ENCODE measurements at places on chromosomes 4 and X.

- DNase-seq, result no peak
These were observed 166.8 kb upstream of the HCCS start for GRCh38 chrX:10944136-10944885.

DNA sequence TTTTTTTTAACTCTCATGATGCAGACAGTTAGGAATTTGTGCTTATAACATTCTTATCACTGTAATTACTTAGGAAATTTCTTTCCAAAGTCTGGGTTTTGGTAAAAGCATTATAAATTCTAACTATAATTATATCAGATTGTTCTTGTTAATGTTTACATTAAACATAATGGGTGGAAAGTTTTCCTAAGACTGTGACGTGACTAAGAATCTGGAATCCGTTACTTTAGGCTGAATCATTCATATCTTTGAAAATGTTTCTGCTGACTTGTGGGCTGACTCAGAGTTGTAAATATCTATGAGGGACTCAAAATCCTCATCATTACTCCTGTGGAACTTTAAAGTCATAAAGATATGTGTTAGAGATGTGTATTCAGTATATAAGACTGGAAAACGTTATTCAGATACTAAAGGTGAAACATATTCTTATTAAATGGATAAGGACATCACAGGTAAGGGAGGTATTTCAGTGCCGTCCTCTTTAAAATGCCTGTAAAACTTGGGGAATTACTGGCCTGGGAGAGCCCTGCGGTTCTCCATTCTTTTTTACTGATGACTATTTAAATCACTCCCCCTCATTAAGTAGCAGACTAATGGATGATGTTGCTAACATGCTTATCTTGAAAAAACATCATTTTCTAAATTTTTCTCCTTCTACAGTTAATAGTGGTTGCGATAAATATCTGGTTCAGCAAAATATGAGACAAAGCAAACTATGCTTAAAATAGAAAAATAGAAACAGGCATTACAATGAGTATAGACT lies 159.0 kb downstream of the DCLK2 start:
- no peak for DNase-seq

DNA sequence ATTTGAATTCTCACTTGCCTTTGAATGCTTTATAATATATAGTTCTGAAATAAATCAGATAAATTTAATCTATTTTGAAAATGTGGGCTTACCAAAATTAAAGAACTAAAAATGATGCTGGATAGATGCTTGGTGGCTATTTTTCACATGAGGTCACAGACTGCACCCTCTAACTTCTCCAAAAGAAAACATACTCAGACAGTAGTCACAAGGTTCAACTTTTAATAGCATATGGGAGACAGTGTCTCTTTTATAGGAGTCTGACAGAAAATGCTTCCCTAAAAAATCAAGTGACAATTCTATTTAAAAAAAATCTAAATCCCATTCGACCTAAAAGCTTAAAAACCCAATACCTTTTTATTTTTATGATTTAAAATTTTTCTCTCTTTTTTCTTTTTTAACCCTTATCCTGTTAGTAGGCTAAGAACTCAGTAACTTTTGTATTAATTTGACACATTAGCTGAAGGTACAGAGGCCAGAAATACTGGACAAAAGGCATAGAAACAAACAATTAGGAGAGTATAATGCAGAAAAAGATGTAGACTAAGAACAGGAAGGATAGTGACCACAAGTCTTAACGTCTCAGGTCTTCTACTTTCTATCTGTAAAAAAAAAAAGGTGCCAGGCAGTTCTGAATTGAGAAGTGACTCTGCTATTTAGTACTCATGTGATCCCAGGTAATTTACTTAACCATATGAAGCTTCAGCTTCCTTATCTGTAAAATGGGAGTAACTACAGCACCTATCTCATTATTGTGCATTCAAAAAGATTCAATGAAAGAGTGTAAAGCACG lies 7.6 kb downstream of the TIGD4 start:
- no peak for DNase-seq

GRCh38 chrX:38805432-38806389 lies 4.5 kb downstream of the MID1IP1 start:
- peak; percentile 31 for DNase-seq

DNA sequence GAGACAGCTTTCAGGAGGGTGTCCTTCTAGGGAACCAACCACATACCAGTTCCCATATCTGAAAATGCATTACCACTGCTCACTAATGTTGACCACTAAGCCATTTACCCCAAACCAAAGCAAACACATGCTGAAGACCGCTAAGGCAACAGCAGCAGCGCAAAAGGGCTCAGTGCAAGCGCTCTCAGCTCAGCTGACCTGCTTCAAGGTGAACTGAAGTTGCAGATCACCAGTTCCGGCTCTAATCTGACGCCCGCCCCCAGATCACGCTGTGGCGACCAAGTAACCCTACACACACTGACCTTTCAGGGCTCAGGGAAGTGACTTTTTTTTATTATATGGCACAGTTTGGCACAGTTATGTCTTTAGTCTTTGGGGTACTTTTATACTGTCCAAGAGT lies 5.8 kb downstream of the MECP2 start:
- DNase-seq, result no peak

GRCh38 chr4:128591482-128591881 lies 218.0 kb upstream of the JADE1 start:
- DNase-seq, result no peak

Data from NCI-H2171 (cell line).